Astrocyte (in vitro differentiated cells and primary cell): ENCODE measurements at places on chromosomes 7 and 10.

GRCh38 chr10:86345296-86345858 is 21.2 kb downstream of the GRID1 start:
- H3K27ac ChIP-seq, result no peak overlapping the region
- no peaks in the 10 kb centered on the region for H3K4me1 ChIP-seq
- no peak for DNase-seq
- no peaks in the 10 kb centered on the region for H3K27me3 ChIP-seq
- no peaks in the 10 kb centered on the region for H3K36me3 ChIP-seq

DNA sequence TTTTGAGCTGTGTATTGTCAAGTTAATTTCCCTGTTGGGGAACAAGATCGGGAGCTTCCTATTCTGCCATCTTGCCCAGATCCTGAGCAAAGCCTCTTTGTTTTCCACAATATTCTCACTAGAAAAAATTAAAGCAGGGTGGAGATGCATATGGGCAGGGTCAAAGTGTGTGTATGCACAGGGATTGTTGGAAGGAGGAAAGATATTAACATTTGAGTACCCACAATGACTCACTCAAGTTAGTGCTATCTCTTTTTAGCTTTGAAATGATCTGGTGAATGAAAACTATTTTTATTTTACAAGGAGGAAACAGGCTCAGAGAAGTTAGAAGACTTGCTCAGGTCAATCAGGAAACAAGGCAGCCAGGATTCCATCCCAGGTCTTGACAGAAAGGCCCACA is 6.7 kb upstream of the BTBD16 start:
- DNase-seq, result peak; percentile 19
- H3K27me3 ChIP-seq, result no peaks in the 10 kb centered on the region
- no peaks in the 10 kb centered on the region for H3K36me3 ChIP-seq
- no peak overlapping the region for H3K4me3 ChIP-seq
- H3K4me1 ChIP-seq, result peaks cover 9% of the 10 kb centered on the region
- H3K27ac ChIP-seq, result no peak overlapping the region

- no peak for DNase-seq
- H3K27ac ChIP-seq, result no peak overlapping the region
- H3K4me1 ChIP-seq, result peaks cover 41% of the 10 kb centered on the region
Observed at GRCh38 chr7:142805350-142806021, 34.7 kb downstream of the PRSS2 start.

- no peak overlapping the region for H3K27ac ChIP-seq
- no peaks in the 10 kb centered on the region for H3K36me3 ChIP-seq
- no peaks in the 10 kb centered on the region for H3K4me1 ChIP-seq
Observed at GRCh38 chr10:125523347-125523746, 159.6 kb downstream of the TEX36 start.
